ENCODE measurements at places on chromosomes 12 and 14.

GRCh38 chr12:113149361-113150150 lies at the start of gene CFAP73:
Gene CFAP73 (plus strand): TSS chr12:113149724. CDS start chr12:113149858, 134 bp downstream.
- peak; percentile 94 for DNase-seq

- no peak for DNase-seq
Measured at GRCh38 chr14:31955936-31956579, 121.0 kb upstream of the ARHGAP5 start.

DNA sequence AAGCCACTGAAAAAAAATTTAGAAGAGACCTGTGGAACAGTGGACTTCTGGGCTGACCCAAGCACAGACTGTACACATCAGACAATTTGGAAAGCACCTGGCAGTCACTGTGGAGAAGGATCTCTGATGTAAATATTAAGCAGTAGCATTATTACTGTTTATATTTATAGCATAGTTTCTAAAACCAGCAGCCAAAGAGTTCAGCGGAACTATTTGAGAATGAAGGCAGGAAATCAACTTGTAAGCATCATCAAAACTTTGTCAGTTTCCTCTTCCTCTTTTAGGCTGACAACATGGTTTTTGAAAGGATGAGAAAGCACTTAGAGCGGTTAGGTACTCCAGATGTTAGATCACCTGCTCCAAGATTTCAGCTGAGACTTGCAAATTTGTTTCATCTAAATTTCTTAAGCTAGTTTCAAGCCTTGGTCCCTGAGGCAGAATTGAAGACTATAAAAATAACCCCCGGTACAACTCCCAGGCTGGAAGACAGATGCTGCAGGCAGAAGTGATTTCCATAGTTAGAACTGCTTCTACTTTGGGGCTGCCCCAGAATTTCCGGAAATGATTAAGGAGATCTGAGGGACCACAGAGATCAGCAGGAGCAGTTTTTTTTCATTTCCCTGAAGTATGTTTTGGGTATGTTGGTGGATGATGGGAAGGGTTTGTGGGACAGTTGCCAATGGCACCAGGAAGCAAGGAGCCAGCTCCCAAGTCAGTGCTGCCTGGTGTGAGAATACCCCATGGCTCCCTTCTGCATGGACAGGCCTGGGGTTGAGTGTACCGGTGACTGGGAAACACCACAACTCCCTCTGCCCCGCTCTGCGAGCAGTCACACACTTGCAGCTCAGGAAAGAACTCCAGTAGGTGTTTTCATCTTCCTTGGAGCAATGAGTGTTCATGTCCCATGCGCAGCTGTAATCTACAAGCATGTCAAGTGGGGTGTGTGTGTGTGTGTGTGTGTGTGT lies 354.5 kb downstream of the NUAK1 start:
- no peak for DNase-seq

DNA sequence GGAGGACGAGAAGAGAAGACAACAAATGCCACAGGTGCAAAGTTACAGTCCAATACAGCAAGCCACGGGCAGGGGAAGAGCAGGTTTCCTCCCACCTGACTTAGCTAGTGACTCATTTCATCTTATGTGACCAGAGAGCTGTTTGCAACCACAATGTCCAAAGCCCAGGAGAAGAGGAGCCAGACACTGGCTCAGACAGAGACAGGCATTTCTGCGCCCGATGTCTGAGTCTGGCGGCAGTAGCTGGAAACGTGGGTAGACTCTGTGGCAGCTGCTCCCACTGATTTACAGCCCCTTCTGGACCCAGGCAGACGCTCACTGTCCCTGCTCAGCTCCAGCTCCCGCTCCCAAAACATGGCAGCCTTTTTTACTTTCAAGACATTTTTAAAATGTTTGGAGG lies 60.0 kb downstream of the CHGA start:
- DNase-seq = no peak

GRCh38 chr14:77322951-77323350 lies 2.1 kb downstream of the GSTZ1 start:
- no peak for DNase-seq

DNA sequence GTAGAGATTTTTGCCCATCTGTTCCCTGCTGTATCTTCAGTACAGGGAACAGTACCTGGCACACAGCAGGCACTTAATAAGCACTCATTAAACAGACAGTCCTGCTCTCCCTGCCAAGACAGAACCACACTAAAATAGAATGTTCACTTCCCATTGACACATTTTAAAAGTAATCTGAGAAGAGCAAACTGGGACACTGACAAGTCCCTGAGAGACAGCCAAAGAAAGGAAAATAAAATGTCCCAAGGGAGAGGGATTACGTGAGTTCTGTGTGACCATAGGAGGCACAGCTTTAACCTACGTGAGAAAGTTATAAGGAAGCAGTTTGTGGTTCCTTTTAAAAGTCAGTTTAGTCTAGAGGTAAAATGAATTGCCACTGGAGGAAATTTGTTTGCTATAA lies 43.9 kb upstream of the SYCP3 start:
- no peak for DNase-seq

GRCh38 chr14:105401699-105402098 lies 3.4 kb downstream of the TEX22 start:
- no peak for DNase-seq
